CD4-positive, alpha-beta T cell treated with Interleukin-4 for 4 hours (primary cell): ENCODE measurements at places on chromosomes 4 and X.

DNA sequence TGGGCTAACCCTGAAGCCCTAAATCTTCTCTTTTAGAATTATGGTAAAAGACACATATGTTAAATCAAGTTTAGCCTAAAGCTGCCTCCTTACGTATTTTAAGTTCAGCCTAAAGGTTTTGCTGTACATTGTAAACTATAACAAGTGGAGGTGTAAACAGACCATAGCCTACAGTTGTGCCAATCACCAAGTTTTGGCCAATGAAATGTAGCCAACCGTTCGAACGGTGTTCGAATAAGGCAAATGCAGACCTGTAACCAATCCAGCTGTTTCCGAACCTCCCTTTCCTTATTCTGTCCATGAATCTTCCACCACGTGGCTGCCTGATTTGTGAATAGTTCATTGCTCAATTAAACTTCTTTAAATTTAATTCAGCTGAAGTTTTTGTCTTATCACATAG is 52.1 kb upstream of the TBC1D9 start:
- DNase-seq, result no peak

GRCh38 chr4:151939670-151940069 is 178.9 kb upstream of the GATB start:
- no peak for DNase-seq

- no peak for DNase-seq
Observed at GRCh38 chr4:154425514-154425913, 66.1 kb downstream of the DCHS2 start.

- DNase-seq, result no peak
Observed at GRCh38 chr4:138297743-138298405, 55.7 kb upstream of the SLC7A11 start.

- DNase-seq, result no peak
Observed at GRCh38 chrX:139680356-139680755, 27.6 kb downstream of the MCF2 start.

DNA sequence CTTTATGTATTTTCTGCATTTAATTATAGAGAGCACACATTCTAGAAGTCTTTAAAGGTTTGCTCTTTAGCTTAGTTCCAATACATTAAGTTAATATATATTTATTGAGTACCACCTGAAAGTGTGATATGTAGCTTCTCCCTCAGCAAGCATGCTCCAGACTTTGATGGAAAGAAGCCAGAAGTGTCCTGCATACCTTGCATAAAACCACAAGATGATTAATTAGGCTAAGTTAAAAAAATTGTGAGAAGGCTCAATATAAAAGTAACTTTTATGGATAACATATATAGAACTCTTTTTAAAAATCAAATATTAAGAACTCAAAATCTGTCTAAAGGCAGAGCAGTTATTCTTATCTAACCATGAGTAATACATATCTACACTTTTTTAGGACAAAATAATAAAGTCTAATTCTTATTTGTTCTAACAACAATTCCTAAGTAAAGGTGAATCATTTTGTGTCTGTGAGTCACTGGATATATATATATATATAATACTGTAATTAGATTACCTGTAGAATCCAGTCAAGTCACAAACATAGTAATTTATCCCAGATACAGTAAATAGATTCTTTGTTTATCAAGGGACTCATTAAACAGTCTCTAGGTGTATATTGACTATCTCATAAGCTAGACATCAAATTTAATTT is 51.2 kb downstream of the INTS12 start:
- DNase-seq, result no peak

- no peak for DNase-seq
Observed at GRCh38 chrX:43745938-43746721, 90.0 kb downstream of the MAOA start.

DNA sequence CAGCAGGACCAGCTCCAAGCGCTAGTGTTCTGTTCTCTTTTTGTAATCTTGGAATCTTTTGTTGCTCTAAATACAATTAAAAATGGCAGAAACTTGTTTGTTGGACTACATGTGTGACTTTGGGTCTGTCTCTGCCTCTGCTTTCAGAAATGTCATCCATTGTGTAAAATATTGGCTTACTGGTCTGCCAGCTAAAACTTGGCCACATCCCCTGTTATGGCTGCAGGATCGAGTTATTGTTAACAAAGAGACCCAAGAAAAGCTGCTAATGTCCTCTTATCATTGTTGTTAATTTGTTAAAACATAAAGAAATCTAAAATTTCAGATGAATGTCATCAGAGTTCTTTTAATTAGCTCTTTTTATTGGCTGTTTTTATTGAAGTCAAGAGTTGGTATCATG is 186.5 kb downstream of the AR start:
- DNase-seq, result no peak

DNA sequence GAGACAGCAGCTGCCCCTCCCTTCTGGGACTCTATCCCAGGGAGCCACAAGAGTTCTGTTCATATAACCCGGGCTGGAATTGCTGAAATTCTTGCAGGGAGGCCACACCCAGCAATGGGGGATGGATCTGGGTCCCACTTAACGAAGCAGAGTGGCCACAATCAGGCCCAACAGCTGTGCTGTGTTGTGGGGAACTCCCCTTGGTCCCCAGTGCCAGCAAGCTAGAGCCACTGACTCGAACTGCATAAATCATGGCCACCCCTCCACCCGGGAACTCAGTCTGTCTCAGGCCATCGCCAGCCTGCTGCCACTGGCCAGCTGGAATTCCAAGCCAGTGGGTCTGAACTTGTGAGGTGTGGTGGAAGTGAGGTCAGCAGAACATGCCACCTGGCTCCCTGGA is 111.1 kb downstream of the KLF8 start:
- DNase-seq, result no peak

- DNase-seq, result no peak
Observed at GRCh38 chr4:155578726-155579370, 87.8 kb upstream of the GUCY1A1 start.

DNA sequence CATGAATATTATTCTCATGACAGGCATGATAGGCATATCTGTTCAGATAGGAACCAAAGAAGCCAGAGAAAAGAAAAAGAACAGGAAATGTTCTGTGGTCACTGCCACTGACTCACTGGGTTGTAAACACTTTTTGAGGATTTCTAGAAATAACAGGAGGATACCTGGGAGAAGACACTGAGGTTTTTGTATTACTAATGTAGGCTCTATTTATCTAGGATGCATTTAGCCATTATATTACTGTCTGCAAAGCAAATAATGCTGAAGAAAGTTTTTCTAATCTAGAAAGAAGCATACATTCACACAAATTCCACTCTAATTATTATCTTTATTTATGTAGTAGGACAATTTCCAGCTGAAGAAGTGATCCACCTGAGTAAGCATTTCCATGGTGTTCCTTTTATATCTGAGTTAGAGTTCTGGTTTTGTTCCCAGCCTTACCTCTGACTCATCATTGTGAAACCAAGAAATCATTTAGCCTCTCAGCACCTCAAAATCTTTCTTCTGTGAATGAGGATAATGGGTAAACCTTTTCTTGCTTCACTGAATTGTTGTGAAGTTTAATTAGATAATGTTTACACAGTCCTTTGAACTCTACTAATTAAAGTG is 40.2 kb upstream of the EPGN start:
- no peak for DNase-seq

DNA sequence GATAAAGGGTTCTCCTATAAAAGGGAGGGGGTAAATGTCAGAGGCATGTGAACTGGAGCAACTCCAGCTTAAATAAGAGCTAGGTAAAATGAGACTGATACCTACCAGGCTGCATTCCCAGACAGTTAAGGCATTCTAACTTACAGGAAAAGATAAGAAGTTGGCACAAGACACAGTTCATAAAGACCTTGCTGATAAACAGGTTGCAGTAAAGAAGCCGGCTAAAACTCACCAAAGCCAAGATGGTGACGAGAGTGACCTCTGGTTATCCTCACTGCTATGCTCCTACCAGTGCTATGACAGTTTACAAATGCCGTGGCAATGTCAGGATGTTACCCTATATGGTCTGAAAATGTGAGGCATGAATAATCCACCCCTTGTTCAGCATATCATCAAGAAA is 13.1 kb upstream of the SULT1B1 start:
- DNase-seq, result no peak
